ENCODE measurements at places on chromosomes 5 and 9. TPM values are rescaled to one million over a fixed set of nuclear protein-coding genes. Genes with fewer than 3 reads are reported as not detected.

The PLEKHG4B gene
- total RNA-seq = under 0.01 TPM

The TAF7 gene
- 60.4 TPM for total RNA-seq

The ANXA2R gene
- 2.1 TPM for total RNA-seq

The CCDC192 gene
- total RNA-seq = 1.2 TPM

The DBH gene
- not detected for total RNA-seq

The MTREX gene
- total RNA-seq = 61.5 TPM

The RLN1 gene
- not detected for total RNA-seq

The ELAVL2 gene
- total RNA-seq = 0.86 TPM

The LIFR gene
- total RNA-seq = 85.0 TPM

The IL33 gene
- total RNA-seq = 178 TPM

The SETD9 gene
- total RNA-seq = 11.3 TPM

DNA sequence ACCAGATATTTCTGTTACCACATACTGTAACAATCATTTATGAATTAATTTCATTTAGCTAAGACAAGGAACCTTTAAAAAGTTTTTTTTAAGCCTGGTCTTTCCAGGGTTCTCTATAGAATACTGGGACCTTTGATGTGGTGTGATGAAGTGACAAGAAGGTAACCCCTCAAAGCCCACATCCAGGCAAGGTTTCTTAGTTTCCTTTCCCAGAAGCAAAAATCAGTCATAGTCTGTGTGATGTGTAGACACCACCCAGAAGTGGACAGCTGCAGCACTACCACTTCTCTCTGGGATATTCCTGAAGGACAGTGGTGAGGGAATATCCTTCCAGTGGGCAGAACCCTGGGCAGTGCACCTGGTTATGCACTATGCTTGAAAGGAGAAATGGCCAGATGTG, 115.6 kb downstream of the TTC39B start:
- H3K4me3 ChIP-seq = no peak overlapping the region
- peaks cover 33% of the 10 kb centered on the region for H3K36me3 ChIP-seq
- DNase-seq = no peak
- H3K4me1 ChIP-seq = peaks cover 3% of the 10 kb centered on the region

DNA sequence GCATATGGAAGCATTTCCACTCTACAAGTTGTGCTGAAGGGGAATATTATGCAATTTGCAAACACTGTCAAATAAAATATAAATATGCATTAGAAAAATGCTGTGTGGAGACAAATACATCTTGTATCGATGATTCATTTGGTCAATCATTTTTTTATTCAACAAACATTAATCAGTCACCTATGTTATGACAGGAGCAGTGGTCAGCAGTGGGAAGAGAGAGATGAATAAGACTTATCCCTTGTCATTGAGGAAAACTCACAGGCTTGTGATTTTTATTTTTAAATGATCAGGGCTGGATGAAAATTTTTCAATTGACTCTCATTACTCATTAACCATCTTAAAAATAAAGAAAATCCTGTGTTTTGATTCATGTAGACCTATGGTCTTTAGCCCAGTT, 574.1 kb downstream of the ACTL7B start:
- H3K36me3 ChIP-seq = no peaks in the 10 kb centered on the region
- H3K4me1 ChIP-seq = no peaks in the 10 kb centered on the region
- H3K27ac ChIP-seq = no peak overlapping the region
- no peaks in the 10 kb centered on the region for H3K27me3 ChIP-seq
- no peak for DNase-seq

- H3K27me3 ChIP-seq = no peaks in the 10 kb centered on the region
- no peaks in the 10 kb centered on the region for H3K36me3 ChIP-seq
- no peak overlapping the region for H3K27ac ChIP-seq
- peaks cover 23% of the 10 kb centered on the region for H3K4me1 ChIP-seq
- no peak for DNase-seq
These were observed 216.3 kb downstream of the C9orf50 start for GRCh38 chr9:129404621-129405020.

DNA sequence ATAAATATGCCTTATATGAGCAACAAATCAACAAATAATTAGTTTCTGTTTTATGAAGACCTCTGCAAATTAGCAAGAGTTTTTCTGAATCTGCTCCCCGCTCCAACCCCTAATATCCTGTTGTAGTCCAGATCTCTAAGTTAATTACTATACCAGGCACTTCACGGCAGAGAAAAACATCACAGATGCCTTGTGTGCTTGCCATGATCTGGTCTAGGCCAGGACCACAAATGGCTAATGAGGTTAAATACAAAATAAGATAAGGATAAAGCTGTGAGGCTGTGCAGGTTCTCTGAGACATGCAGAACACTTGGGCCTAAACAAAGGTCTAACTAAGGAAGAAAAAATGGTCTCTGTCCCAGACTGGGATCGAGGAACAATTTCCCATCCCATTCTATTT, 150.8 kb downstream of the SLIT3 start:
- no peaks in the 10 kb centered on the region for H3K27me3 ChIP-seq
- H3K4me1 ChIP-seq = peaks cover 12% of the 10 kb centered on the region
- no peak for DNase-seq
- no peak overlapping the region for H3K27ac ChIP-seq
- H3K4me3 ChIP-seq = no peak overlapping the region

DNA sequence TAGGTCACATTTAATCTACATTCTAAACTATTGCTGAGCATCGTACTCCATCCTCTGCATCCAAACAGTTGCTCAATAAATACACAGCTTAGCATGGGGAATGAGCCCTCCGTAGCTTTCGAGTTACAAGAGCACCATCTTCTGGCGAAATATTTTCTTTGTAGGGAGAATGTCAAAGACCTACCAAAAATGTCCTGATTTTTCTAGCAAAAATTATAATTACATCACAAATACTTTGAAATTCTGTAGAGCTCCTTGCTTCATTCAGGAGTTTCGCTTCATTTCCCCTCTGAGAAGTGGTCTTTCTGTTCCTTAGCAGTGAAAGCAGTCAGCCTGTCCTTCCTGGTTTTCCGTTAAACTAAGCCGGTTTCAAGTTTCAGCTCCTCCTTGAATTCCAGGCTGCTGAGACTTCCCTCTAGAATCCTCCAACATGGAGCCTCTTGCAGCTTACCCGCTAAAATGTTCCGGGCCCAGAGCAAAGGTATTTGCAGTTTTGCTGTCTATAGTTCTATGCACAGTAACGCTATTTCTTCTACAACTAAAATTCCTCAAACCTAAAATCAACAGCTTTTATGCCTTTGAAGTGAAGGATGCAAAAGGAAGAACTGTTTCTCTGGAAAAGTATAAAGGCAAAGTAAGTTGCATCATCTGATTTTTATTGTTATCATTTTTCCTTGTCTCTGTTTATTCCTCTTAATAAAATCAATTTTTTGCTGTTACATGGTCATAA, at the start of gene GPX8:
Gene GPX8, plus strand, starts transcription at position 409 of the 730 bp plus-strand sequence. Its CDS starts 22 bp downstream, at position 431.
- no peaks in the 10 kb centered on the region for H3K27me3 ChIP-seq
- H3K4me1 ChIP-seq = peaks cover 13% of the 10 kb centered on the region
- H3K36me3 ChIP-seq = peaks cover 8% of the 10 kb centered on the region
- H3K27ac ChIP-seq = peak within 1 kb of the TSS; percentile 63
- DNase-seq = peak; percentile 45
- peak within 1 kb of the TSS; percentile 53 for H3K4me3 ChIP-seq

- H3K27me3 ChIP-seq = no peaks in the 10 kb centered on the region
- H3K4me3 ChIP-seq = no peak overlapping the region
- no peak for DNase-seq
These were observed 47.8 kb downstream of the PDE4D start for GRCh38 chr5:59845730-59846129.

- H3K27ac ChIP-seq = no peak overlapping the region
- no peaks in the 10 kb centered on the region for H3K4me1 ChIP-seq
- H3K27me3 ChIP-seq = no peaks in the 10 kb centered on the region
- no peak overlapping the region for H3K4me3 ChIP-seq
- DNase-seq = no peak
These were observed 217.3 kb upstream of the IL12B start for GRCh38 chr5:159547466-159548195.

DNA sequence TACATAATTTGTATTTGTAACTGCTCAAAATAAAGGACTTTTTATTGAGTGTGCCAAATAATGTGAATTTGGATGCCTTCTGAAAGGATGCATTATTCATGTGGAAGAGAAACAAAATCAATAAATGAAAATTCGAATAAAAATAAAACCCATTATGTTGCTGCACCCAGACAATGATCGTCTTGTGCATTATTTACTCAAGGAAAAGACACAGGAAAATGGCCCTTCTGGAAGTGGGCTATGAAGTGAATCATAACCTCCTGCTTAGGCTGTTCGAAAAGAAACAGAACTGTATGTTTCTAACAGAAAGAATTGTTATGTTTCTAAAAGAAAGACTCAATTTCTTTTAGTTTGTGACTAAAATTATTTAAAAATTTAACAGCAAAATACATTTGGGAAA, 168.9 kb upstream of the NFIB start:
- no peaks in the 10 kb centered on the region for H3K4me1 ChIP-seq
- H3K27ac ChIP-seq = no peak overlapping the region
- H3K4me3 ChIP-seq = no peak overlapping the region
- no peak for DNase-seq
- no peaks in the 10 kb centered on the region for H3K27me3 ChIP-seq

DNA sequence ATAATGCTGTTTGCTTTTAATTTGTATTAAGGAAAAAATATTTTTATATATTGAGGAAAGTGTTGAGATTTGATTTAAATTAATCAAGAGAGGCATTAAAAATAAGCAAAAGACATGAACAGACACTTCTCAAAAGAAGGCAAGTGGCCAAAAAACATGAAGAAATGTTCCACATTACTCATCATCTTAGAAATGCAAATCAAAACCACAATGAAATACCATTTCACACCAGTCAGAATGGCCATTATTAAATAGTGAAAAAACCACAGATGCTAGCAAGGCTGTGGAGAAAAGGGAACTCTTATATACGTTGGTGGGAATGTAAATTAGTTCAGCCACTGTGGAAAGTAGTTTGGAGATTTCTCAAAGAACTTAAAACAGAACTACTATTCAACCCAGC, 45.9 kb downstream of the RANBP17 start:
- no peaks in the 10 kb centered on the region for H3K27me3 ChIP-seq
- no peaks in the 10 kb centered on the region for H3K36me3 ChIP-seq
- no peaks in the 10 kb centered on the region for H3K4me1 ChIP-seq

GRCh38 chr9:75692309-75692708, 198.2 kb upstream of the PCSK5 start:
- H3K4me1 ChIP-seq = no peaks in the 10 kb centered on the region
- H3K27me3 ChIP-seq = no peaks in the 10 kb centered on the region
- no peak overlapping the region for H3K4me3 ChIP-seq
- no peaks in the 10 kb centered on the region for H3K36me3 ChIP-seq

- no peaks in the 10 kb centered on the region for H3K36me3 ChIP-seq
- peak within 1 kb of the TSS; percentile 98 for H3K27ac ChIP-seq
- peaks cover 47% of the 10 kb centered on the region for H3K4me1 ChIP-seq
- H3K4me3 ChIP-seq = peak within 1 kb of the TSS; percentile 99
- H3K27me3 ChIP-seq = no peaks in the 10 kb centered on the region
- no peak for DNase-seq
These were observed at the start of gene LARP1 for GRCh38 chr5:154755361-154756008. TSS of gene LARP1 (plus strand) at chr5:154755377. CDS start at chr5:154755758, 381 bp downstream.

DNA sequence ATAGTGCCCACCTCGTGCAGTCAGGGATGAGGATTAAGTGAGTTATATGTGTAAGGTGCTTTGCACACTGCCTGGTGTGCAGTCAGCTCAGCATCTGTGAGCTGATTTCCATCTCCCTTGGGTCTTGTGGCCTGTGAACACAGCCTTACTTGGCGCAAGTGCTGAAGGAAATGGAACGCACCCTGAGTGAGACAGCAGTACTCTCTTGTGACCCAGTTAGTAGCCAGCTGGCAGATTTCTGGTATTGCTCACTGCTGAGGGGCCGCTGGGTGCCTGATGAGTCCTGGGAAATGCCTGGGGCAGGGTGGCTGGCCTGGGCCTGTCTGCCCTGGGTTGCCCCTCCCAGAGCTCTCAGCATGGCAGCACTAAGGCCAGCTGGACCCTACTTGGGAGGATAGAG, 90.9 kb upstream of the BOD1 start:
- no peak overlapping the region for H3K4me3 ChIP-seq
- H3K27me3 ChIP-seq = peaks cover 6% of the 10 kb centered on the region
- no peak for DNase-seq
- H3K36me3 ChIP-seq = no peaks in the 10 kb centered on the region
- H3K4me1 ChIP-seq = peaks cover 3% of the 10 kb centered on the region
- H3K27ac ChIP-seq = no peak overlapping the region

- H3K4me1 ChIP-seq = peaks cover 7% of the 10 kb centered on the region
- no peaks in the 10 kb centered on the region for H3K27me3 ChIP-seq
- DNase-seq = no peak
- H3K36me3 ChIP-seq = peaks cover 83% of the 10 kb centered on the region
- H3K27ac ChIP-seq = no peak overlapping the region
These were observed 39.1 kb upstream of the SARDH start for GRCh38 chr9:133777068-133777791.
